ENCODE measurements at places on chromosomes 16 and 17.
A peak's percentile ranks its signal among the peaks of the same experiment; 100 is the strongest.

GRCh38 chr16:56679818-56680217, 2.5 kb upstream of the MT1X start:
- no peak overlapping the region for H3K27ac ChIP-seq
- 0 out of 2 replicates have a peak, but pooled peaks cover 2% of the 10 kb centered on the region for H3K4me1 ChIP-seq
- H3K27me3 ChIP-seq = no peaks in the 10 kb centered on the region
- no peak for DNase-seq
- H3K4me3 ChIP-seq = no peak overlapping the region
- peaks cover 5% of the 10 kb centered on the region for H3K36me3 ChIP-seq

- no peaks in the 10 kb centered on the region for H3K27me3 ChIP-seq
- DNase-seq = no peak
- no peak overlapping the region for H3K4me3 ChIP-seq
- peaks cover 7% of the 10 kb centered on the region for H3K4me1 ChIP-seq
Observed at GRCh38 chr17:3485481-3486068, 9.8 kb downstream of the ASPA start.

DNA sequence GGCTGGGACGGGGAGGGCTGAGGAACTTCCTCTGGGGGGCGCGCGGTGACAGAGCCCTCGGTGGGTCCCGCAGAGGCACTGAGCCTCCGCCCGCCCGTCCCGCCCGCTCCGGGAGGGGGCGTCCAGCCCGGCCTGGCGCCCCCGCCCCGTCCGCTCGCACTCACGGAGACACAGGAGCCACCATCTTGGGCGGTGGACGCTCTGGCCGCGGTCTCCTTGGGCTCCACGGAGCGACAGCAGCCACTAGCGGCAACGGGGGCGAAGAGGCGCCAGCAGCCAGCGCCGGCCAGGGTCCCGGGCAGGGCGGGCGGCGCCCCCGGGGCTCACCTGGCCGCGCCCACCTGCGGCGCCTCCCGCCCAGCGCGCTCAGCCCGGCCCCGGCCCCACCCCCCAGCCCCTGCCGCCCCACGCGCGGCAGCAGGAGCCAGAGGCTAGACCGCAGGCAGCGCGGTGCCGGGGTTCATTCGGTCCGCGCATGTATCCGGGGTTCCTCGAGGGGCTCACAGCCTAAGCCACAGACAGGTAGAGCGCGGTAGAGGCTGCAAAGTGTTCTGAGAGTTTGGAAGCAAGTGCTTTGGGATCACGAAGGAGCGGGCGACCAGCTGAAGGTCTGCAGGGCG, at the start of gene C17orf113:
TSS of gene C17orf113 (minus strand) at position 209 of the 620 bp plus-strand sequence. CDS start 7,225 bp downstream, outside the sequence.
- H3K4me3 ChIP-seq = peak within 1 kb of the TSS; percentile 75
- H3K27ac ChIP-seq = no peak within 1 kb of the TSS
- H3K36me3 ChIP-seq = no peaks in the 10 kb centered on the region
- DNase-seq = peak; percentile 78
- H3K4me1 ChIP-seq = peaks cover 7% of the 10 kb centered on the region

DNA sequence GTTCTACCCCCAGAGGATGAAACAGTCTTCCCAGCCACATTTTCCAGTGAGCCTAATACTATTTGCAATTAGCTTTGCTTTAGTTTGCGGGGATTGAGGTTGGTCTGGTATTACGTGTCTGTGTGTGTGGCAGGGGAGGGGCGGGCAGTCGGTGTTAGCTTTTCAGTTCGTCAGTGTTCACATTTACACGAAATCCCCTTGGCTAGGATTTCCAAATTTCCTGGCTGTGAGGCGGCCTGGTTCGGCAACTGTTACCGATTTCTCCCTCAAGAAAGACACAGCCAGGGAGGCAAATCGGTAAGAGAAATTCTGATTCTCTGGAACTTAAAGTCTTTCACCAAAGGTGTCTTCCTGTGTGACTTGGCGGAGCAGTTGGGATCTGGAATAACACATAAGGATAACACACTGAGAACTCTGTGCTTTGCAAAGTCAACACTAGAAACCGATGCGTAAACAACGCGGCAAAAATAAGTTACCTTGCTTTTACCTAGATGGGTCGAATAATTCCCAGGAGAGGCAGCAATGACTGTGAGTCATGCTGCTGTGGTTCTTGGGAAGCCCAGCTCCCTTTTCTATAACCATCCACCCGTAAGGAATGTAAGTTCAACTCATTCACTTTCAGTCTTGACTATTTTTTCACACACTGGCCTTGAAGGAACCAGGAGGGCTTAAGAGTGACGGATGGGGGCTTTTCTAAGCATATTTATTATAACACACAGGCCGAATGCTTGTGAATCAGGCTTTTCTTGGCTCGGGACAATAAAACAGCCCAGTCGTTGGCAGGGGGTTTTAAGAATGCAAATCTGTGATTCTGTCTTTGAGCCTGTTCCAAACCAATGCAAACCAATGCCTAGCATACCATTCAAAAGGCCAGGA, 24.2 kb downstream of the GPRC5B start:
- peak overlapping the region; percentile 96 for H3K27ac ChIP-seq
- peaks cover 47% of the 10 kb centered on the region for H3K36me3 ChIP-seq
- H3K27me3 ChIP-seq = no peaks in the 10 kb centered on the region
- peaks cover 22% of the 10 kb centered on the region for H3K4me1 ChIP-seq
- peak overlapping the region; percentile 62 for H3K4me3 ChIP-seq

DNA sequence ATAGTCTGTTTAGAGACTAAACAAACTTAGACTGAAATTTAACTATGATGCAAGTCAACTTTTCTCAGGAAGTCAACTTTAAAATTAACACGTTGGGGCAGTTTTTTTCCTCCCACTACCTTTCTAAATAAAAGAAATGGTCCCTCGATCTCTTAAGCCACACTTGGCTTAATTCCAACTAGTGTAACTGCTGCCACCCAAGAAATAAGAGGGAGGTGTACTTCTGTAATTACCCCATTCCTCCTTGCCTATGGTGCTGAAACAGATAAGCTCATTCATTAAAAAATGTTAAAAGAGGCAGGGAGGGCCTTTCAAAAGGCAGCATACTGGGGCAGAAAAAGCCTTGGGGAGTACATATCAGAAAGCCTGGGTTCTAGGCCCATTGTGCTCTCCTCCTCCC, 59.8 kb downstream of the NCOR1 start:
- no peaks in the 10 kb centered on the region for H3K4me1 ChIP-seq
- H3K27me3 ChIP-seq = no peaks in the 10 kb centered on the region
- no peak overlapping the region for H3K4me3 ChIP-seq

- peaks cover 2% of the 10 kb centered on the region for H3K4me1 ChIP-seq
- H3K36me3 ChIP-seq = no peaks in the 10 kb centered on the region
- no peaks in the 10 kb centered on the region for H3K27me3 ChIP-seq
Observed at GRCh38 chr16:57265850-57266530, 18.5 kb downstream of the PLLP start.

DNA sequence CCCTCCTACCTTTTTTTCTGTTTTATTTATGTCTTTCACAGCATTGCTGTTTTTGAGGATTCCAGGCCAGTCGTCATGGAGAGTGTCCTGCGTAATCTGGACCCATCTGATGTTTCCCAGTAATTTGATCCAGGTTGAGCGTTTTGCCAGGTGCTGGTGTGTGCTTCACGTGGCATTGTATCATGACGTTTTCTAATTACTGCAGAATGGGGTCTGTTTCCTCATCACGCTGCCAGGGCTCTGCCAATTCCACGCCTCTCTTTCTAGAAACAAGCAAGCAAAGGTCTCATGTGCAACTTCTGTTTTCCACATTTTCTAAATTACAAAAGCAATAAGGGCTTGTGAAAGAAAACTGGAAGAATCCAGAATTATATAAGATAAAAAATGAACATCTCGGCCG, 28.3 kb upstream of the BHLHA9 start:
- H3K4me3 ChIP-seq = no peak overlapping the region
- H3K27ac ChIP-seq = no peak overlapping the region
- H3K36me3 ChIP-seq = no peaks in the 10 kb centered on the region

GRCh38 chr17:74990581-74991105, 3.2 kb downstream of the CDR2L start:
- no peak for DNase-seq
- 0 out of 2 replicates have a peak, but pooled peaks cover 2% of the 10 kb centered on the region for H3K36me3 ChIP-seq
- no peak overlapping the region for H3K27ac ChIP-seq
- H3K27me3 ChIP-seq = no peaks in the 10 kb centered on the region
- no peaks in the 10 kb centered on the region for H3K4me1 ChIP-seq
- no peak overlapping the region for H3K4me3 ChIP-seq

DNA sequence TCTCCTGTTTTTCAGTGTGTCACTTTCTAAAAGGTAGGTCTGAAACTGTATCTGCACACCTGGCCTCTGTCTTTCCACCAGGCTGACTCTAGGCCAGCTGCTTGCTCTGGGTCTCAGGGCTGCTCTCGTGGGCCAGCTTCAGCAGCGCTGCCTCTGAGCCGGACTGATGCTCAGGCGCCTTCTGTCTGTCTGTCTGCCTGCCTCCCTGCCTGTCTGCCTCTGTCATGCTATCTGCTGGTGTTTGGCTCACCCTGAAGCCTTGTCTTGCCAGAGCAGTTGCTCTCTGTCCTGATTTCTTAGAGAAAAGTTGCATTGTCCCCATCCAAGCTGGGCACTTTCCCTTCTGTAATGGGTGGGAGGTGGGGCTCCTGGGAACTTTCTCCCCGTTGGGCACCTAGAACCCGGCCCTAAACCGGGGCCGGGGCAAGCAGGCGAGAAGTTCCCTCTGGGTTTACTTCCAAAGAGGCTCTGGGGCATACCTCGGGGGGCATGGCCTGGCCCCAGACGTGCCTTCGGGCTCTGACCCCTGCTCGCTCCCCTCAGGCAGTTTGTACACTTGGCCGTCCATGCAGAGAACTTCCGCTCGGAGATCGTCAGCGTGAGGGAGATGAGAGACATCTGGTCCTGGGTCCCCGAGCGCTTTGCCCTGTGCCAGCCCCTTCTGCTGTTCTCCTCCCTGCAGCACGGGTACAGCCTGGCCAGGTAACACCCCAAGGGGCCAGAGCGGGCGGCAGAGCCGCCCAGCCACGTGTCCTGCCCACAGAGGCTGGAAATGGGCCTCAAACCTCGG, 15.9 kb upstream of the ATP6V0C start:
- no peaks in the 10 kb centered on the region for H3K27me3 ChIP-seq
- H3K36me3 ChIP-seq = no peaks in the 10 kb centered on the region
- no peak overlapping the region for H3K4me3 ChIP-seq
- no peak for DNase-seq
- no peaks in the 10 kb centered on the region for H3K4me1 ChIP-seq

All from H9 (cell line).